ENCODE measurements at places on chromosomes 13 and 19.
A peak's percentile ranks its signal among the peaks of the same experiment; 100 is the strongest.

GRCh38 chr19:2114218-2114617, 17.5 kb downstream of the IZUMO4 start:
- DNase-seq: no peak

- DNase-seq: peak; percentile 99
These were observed at the start of gene ALKBH7 for GRCh38 chr19:6372594-6373095. Gene ALKBH7 (plus strand): TSS chr19:6372794. CDS start chr19:6372821, 27 bp downstream.

GRCh38 chr13:80173224-80173623, 167.7 kb downstream of the SPRY2 start:
- no peak for DNase-seq

- no peak for DNase-seq
These were observed 32.5 kb downstream of the CAPN12 start for GRCh38 chr19:38711726-38712153.

DNA sequence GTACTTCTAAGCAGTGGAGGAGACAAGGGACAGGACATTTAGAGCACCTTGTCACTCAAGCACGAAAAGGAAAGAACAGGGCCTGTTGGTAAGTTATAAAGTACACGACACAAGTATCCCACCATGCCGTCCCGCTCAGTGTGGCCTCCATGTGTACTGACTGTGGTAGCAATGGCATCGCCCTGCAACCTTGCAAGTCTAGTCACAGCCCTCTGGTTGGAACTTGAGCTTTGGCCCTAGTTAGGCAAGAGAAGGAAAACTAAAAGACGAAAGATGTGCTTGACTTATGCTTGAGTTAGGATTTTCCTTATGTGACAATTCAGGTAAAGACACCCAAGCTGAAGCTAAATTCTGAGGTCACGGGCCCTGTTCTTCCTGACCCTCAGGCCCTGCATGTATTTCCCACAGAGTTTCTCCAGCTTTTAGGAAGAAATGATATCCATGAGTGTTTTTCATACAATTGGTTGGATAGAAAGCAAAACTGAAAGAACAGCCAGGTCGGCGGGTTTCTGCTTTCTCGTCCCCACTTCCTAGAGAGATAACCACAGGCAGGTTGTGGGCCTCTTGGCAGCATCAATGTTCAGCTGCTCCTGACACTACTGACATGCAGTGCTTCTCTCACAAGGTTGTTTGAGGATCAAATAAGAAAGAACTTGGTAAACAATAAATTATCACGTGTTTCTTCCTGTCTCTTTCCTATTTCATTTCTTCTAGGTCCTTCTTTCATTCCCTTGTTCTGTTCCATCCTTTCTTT, 216.2 kb downstream of the IRS2 start:
- no peak for DNase-seq

DNA sequence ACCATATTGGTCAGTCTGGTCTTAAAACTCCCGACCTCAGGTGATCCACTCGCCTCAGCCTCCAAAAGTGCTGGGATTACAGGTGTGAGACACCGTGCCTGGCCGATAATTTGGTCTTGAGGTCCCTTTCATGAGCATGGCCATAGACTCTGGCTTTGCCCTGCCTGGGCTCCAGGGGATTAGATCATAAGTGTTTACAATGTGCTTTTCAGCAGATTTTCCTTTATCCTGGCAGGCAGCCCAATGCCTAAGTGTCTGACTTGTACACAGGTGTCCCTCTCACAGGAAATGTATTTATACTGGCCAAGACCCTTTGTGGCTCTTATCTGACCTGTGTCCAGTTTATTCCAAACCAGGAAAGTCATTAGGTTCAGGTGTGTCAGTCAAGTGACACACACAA, 15.9 kb downstream of the BCAM start:
- DNase-seq: peak; percentile 64

DNA sequence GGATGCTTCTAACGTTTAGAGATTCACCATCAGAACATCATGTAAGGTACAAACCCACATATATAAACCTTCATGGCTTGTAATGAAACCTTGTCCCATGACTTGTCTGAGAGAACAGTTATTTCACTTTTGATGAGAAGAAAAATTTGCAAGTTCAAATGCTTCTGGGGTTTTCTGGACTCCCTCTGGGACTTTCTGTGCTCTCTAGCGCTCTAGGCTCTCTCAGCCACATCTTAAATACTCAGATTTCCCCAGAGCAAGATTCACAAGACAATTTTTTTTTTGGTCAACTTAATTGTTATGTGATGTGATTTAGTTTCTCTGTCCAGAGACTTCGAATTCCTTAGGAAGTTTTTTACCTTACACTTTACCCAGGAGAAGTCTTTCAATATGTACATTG, 282.8 kb upstream of the EDNRB start:
- DNase-seq: no peak

GRCh38 chr19:4199699-4200293, 17.3 kb downstream of the ANKRD24 start:
- DNase-seq: no peak

GRCh38 chr13:32910530-32910929, 105.7 kb upstream of the KL start:
- DNase-seq: no peak

GRCh38 chr13:48222358-48223301, 10.4 kb upstream of the ITM2B start:
- DNase-seq: no peak

DNA sequence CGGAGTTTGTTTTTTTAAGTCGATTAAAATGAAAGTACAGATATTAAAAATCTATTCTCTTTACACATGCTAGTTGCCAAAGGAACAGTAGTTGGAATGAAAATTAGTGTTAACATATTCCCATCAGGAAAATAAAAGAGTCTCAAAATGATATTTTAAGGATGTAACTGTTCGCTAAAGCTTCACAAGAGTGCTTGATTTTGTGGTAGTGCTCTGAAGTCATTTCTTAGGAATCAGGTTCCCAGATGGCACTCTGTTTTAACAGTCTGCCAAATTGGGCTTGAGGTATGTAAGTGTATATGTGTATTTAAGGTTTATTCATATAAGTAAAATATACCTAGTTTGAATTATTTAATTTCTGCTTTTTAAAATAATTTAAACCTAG, 128.8 kb downstream of the LMO7 start:
- no peak for DNase-seq

DNA sequence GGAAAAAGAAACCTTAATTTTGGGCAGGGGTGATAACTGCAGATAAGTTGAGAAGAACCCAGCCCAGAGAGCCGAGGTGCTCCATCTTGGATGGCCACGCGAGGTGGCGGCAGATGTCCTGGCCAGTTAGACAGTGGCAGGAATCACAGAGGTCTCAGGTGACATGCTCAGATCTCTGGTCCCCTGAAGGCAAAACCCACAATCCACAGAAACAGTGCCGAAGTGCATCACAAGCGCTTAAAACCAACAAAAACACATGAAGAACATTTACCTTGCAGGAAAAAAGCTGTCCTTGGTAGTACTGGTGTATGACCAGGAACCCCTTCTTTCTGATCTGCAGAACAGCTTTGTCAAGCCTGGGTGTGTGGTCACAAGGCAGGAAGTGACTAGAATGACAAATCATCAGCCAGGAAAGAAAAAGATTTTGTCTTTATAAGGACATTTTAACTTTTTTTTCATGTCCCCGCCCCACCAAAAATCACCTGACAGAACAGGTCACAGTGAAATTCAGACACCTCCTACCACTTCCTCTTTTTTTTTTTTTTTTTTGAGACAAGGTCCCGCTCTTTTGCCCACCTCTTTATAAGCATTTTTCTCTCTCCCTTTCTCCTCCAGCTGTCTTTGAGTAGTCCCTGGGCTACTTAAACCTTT, at the start of gene LCP1:
TSS of gene LCP1 (minus strand) at position 338 of the 651 bp plus-strand sequence. CDS start 22,515 bp downstream, outside the sequence.
- DNase-seq: no peak
